Endodermal cell (in vitro differentiated cells): ENCODE measurements at places on chromosomes 12 and 14. TPM values are rescaled to one million over a fixed set of nuclear protein-coding genes. Genes with fewer than 3 reads are reported as not detected.

DNA sequence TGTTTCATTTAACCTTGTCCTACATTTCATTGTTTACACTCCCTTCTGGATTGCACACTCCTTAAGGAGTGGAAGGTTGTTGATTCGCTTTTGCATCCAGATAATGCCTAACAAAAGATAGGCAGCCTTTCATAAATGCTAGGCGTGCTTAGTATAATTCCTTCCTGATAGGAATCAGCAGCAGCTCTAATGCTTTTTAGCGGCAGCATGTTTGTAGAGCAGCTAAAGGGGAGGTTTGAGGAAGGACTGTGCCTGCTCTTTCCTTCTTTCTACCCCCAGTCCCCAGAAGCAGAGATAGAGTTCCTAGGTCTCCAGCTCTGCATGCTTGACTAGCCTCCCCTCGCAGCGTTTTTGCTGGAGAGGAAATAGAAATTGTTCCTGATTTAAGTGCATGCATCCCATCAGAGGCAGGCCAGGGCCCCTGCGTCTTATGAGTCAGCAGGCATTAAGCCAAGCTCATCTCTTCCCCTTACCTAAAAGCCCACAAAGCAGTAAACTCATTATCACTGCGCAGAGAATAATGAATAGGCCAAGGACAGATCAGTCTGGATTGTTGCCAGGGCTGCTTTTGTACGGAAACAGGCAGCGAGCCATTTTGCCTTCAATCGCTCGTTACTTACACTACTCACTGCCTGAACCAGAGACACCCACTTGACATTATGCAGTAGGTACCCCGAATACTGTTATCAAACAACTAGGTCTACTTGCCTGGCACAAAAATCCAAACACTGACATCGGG is 14.0 kb upstream of the TBPL2 start:
- no peak for DNase-seq
- no peaks in the 10 kb centered on the region for H3K27me3 ChIP-seq
- H3K4me1 ChIP-seq: peaks cover 17% of the 10 kb centered on the region
- H3K36me3 ChIP-seq: no peaks in the 10 kb centered on the region
- H3K4me3 ChIP-seq: peak overlapping the region; percentile 4
- no peak overlapping the region for H3K27ac ChIP-seq

DNA sequence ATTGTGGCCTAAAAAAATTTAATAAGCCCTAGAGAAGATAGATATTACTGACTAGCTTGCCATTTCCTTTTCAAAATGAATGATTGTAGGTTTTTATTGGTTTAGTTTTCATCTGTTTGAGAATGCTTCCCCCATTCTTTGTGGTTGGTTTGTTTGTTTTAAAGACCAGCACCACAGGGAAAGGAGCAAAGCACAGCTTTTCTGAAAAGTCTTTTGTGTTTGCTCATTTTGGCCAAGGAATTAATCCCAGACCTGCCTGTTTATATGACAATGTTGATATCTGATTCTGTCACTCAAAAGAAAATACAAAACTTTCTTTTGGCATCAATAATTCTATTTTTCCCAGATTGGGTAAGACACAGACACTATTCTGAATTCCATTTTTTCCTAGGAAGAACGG is 312.5 kb upstream of the FLRT2 start:
- H3K36me3 ChIP-seq: no peaks in the 10 kb centered on the region
- no peak overlapping the region for H3K4me3 ChIP-seq
- no peaks in the 10 kb centered on the region for H3K27me3 ChIP-seq
- DNase-seq: no peak
- H3K4me1 ChIP-seq: no peaks in the 10 kb centered on the region

MTA1 gene
- total RNA-seq: 165 to 267 TPM (median 246 TPM) in 3 replicates

GRCh38 chr14:65103150-65103760 is 938 bp upstream of the MAX start:
- H3K36me3 ChIP-seq: peaks cover 8% of the 10 kb centered on the region
- DNase-seq: no peak
- H3K4me3 ChIP-seq: peak overlapping the region; percentile 91
- H3K4me1 ChIP-seq: no peaks in the 10 kb centered on the region
